ENCODE measurements at places on chromosomes 7 and 10. TPM values are rescaled to one million over a fixed set of nuclear protein-coding genes. Genes with fewer than 3 reads are reported as not detected.

Gene NUDT13
- total RNA-seq = 1.2 TPM

Gene FAM241B
- total RNA-seq = 0.18 TPM

Gene BTBD16
- not detected for total RNA-seq

Gene ZP3
- 0.29 TPM for total RNA-seq

Gene NCF1
- not detected for total RNA-seq

All from myometrial cell (primary cell).